ENCODE measurements at places on chromosomes 1 and 21.

- no peak for DNase-seq
Measured at GRCh38 chr1:56416495-56416894, 162.9 kb downstream of the PLPP3 start.

DNA sequence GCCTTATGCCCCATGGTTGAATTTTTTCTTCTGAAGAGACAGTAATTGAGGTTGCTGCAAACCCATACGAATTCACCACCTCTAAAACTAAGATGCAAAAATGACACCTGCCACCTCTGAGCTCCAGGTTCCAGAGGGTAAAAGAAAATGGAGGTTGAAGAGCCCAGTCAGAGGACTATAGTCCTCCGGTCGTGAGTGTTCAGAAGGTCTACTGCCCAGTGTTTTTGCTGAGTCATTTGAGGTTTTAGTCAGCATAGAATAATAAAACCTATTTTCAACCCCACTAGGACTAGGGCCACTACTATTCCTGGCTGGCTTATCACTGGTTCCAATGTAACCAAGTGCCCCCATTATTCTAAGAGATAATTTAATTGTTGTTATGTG lies 12.9 kb upstream of the SLAMF7 start:
- DNase-seq, result no peak

- no peak for DNase-seq
Measured at GRCh38 chr21:37369307-37369854, 2.8 kb downstream of the DYRK1A start.

GRCh38 chr21:41770901-41771624 lies 4.2 kb upstream of the RIPK4 start:
- no peak for DNase-seq

- no peak for DNase-seq
Measured at GRCh38 chr1:195306281-195306680, 1302.0 kb downstream of the KCNT2 start.

DNA sequence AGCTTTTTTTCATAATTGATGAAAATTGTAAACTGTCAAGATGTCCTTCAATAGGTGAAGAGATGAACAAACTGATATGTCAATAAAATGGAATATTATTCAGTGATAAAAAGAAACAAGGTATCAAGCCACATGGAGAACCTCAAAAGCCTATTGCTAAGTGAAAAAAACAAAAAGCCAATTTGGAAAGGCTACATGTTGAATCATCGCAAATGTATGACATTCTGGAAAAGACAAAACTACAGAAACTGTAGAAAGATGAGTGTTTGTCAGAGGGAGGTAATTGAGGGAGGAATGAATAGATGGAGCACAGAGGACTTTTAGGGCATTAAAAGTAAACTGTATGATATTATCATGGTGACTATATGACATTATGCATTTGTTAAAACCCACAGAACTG lies 34.5 kb upstream of the USP25 start:
- no peak for DNase-seq

DNA sequence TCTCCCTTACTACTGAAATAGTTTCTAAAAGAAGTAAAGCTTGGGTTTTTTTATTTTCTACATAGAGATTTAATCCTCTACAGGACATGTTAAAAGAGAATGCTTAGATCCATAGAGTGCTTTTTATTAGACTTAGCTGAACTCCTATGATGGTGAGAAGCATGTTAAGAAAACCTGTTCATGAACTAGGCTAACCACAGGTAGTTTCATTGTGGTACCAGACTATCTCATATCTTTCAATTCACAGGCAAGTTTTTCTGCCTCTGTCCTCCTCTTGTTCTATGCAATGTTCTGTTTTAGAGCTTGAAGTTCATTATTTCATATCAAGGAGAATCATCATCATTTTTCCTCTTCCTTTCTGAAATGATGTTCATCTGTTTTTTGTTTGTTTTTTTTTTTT lies 65.4 kb downstream of the ELAVL4 start:
- no peak for DNase-seq

DNA sequence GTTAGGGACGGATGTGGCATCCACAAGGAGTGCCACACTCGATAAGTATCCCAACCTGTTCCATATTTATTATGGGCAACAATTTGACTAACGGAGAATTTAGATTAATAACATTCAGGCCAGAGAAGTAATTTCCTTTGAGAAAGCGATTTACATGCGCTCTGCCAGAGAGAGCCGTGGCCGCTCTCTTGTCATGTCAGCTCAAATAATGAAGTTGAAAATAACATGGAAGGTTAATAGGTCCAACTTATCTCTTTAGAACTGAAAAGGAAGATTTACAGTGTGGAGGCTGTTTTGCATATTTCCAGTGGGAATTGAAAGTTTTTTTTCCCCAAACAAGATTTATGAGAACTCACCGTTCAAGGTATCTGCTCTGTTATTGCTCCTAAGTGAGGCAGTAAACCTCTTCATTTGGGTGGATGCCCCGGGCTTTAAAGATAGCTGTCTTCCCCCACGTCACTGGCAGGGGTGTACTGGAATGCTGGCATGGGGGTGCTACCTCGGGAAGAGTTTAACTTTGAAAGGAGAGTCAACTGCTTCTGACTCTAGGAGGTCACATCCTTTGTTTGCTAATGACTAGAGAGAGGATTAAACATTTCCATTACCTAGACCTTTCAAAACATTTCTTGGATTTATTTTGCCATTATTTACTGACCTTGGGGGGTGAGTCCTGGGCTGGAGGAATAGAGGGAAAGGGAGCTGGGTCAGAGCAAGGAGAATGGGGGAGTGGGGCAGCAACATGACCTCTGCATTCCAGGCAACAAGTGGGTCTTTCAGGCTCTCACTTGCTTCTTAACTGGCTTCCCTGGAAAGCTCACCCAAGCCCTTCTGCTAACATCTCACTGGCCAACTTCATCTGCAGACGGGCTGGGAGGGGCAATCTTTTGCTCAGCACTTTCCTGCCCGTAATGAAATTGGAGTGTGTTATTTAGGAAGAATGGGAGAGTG lies 204.2 kb downstream of the CAMTA1 start:
- no peak for DNase-seq

DNA sequence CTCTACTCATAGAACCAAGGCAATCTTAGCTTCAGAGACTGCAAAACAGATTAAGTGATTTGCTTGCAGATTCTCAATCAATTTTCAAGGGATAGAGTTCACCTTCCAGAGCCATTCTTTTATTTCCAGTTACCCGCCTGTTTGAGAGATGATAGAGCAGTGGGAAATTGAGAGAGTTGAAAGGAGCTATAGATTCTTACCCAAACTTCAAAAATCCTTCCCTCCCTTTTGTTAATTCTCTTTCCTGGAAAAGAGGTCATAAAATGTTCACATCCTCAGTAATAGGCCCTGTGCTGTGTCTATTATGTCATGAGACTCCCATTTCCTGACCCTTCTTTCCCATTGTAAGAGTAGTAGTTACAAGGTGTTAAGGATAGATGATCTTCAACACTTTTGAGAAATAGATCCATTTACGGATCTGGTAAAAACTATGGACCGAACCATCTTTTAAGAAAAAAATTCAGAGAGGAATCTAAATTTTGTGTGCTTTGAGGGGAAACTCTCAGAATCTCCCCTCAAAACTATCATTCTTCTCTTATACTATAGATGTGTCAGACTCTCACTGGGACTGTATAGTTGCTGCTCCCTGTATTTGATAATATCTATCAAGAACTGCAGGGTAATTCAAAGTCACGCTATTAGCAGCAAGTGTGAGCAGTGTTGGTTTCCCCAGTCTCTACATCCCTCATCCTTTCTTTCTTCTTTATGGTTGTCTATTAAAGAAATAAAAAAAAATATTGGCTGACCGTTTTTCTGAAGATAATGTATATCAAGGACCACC lies 8.0 kb downstream of the RGS4 start:
- DNase-seq, result no peak

DNA sequence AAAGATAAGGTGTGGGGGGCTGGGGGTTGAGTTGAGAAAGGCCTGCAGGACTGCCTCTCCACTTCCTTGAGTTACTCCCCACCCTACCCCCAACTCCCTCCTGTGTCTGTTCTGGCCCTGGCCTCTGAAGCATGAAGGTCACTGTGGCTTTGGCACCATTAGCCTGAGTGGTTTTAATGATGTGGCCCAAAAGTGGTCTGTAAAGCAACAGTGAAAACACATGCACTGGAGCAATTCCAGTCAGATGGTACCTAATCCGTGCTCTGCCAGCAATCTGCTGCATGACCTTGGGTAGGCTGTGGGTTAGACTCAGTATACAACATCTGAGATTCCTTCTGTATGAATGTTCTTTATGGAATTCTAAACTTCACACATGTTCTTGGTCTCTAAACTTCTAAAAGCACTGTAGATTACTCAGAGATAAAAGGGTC lies 86.5 kb upstream of the ATP1A1 start:
- DNase-seq, result no peak

DNA sequence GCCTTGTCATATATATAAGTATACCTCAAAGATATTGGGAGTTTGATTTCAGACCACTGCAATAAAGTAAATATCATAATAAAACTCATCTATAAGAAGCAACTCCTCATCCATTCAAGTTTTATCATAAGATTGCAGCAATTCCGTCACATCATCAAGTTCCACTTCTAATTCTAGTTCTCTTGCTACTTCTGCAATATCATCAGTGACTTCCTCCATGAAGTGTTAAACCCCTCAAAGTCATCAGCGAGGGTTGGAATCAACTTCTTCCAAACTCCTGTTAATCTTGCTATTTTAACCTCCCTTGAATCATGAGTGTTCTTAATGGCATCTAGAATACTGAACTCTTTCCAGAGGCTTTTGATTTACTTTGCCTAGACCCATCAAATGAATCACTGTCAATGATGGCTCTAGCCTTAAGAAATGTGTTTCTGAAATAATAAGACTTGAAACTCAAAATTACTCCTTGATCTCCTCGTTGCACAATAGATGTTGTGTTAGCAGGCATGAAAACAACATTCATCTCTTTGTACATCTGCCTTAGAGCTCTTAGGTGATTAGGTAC lies 88.3 kb downstream of the RPE65 start:
- no peak for DNase-seq

DNA sequence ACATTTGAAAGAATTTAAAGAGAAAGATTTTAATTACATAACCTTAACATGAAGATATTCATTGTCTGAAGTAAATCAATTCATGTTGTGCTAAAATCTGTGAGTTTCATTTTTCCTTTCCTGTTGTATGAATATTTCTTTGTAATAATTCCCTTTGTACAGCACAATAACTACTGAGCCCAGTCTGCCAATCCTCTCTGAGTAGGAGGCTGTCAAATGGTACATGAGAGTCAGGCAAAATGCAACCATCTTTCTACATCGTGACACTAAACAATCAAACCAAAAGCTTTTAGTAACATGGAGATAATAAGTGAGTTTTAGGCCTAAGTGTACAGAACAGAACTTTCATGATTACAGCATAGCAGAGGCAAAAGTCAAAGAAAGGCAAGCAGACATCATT lies 165.5 kb downstream of the PLPPR4 start:
- DNase-seq, result no peak

- DNase-seq, result no peak
Measured at GRCh38 chr1:199742547-199742946, 285.0 kb upstream of the NR5A2 start.

DNA sequence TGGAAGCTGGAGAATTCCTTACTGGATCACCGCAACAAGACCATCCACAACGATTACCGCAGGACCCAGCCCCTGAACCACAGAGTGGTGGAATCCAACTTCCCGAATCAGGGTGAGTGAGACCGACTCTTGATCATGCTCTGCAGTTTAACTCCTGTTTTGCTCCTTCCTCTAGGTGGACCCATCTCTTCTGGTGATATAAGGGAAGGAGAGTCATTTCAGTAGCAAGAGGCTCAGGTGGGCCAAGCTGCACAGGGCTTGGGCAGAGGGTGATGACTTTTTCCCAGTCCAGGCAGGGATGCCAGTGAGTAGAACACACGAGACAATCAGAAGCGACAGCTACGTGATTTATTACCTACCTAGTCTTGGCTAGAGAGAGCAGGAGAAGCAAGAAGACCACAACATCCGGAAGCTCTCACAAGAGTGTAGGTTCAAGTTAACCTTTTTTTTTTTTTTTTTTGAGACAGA lies 25.2 kb downstream of the CA6 start:
- DNase-seq, result peak; percentile 57

DNA sequence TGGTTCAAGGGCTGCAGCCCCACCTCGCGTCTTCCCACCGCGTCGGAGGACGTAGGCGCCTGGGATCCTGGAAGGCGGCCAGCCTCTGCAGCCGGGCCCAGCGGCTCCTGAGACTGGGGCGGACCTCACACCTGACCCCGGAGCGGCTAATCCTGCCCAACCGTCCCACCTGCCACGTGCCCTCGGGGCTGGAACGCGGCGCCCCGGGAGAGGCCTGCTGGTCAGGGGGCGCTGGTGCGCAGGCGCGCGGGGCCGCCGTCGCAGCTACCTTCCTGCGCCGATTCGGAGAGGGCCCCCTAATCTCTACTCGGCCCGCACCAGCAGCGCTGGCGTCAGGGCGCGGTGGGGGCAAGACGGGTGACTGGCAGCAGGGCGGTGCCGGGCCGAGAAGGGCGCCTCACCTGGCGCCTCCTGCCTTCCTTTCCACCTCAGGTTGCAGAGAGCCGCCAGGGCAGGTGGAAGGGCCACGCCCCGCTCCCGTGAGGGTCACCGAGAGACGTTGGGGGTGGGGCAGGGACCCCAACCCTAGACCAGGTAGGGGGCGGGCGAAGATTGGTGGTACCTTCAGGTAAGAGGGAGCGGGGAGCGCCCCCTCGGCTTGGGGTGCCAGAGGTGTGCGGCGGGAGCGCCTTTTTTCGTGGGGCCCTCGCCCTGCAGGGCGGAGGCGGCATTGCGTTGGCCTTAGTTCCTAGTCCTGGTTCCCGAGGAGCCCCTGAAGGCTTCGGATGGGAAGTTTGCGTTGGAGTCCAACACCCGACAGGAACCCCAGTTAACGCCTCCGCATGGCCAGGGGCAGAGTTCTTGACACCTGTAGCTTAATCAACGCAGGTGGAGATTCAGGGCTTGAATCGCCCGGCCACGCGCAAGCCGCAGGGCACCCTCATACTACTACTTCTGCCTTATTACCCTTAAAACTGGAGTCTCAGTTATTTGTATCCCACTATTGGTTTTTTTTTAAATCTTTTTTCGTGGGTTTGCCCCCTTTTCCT lies at the start of gene TDRD5:
TDRD5 (plus strand) TSS at position 241 of the 989 bp plus-strand sequence. CDS start 784 bp downstream, outside the sequence.
- DNase-seq, result no peak

DNA sequence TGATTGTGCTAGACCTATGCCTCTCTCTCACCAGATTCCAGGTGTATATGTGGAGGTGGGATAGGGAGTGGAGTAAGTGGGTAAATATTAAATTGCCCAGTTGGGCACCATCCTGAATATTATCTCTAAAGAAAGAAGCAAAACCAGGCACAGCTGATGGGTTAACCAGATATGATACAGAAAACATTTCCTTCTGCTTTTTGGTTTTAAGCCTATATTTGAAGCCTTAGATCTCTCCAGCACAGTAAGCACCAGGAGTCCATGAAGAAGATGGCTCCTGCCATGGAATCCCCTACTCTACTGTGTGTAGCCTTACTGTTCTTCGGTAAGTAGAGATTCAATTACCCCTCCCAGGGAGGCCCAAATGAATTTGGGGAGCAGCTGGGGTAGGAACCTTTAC lies at the start of gene FCER1A:
FCER1A (plus strand) TSS at position 242 of the 400 bp plus-strand sequence; CDS start at position 271, 29 bp downstream.
- DNase-seq, result no peak

- no peak for DNase-seq
Measured at GRCh38 chr1:208201229-208201628, 43.0 kb downstream of the PLXNA2 start.
